Stimulated activated CD4-positive, alpha-beta T cell treated with anti-CD3 and anti-CD28 coated beads, Interleukin-4, amount 100 ng/mL, for 48 hours (primary cell): ENCODE measurements at places on chromosomes 2 and 18.

DNA sequence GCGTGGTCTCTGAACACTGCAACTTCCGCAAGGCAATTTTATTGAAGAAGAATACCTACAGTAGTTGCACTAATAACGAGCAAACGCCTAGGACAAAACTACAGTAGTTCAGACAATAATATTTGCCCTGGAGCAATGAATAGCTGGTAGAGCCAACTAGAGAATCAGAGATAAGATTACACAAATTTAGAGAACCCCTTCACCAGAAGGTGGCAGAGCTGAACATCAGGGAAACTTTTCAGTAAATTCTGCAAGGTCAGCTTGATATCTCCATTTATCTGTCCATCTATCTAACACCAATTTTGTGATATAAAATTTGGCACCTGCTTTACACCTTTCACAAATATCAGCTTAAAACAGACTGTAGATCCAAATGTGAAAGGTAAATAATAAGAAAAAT, 43.8 kb downstream of the CDH19 start:
- no peak for DNase-seq

GRCh38 chr2:237752761-237753165, 45.8 kb upstream of the RBM44 start:
- DNase-seq = peak; percentile 30

DNA sequence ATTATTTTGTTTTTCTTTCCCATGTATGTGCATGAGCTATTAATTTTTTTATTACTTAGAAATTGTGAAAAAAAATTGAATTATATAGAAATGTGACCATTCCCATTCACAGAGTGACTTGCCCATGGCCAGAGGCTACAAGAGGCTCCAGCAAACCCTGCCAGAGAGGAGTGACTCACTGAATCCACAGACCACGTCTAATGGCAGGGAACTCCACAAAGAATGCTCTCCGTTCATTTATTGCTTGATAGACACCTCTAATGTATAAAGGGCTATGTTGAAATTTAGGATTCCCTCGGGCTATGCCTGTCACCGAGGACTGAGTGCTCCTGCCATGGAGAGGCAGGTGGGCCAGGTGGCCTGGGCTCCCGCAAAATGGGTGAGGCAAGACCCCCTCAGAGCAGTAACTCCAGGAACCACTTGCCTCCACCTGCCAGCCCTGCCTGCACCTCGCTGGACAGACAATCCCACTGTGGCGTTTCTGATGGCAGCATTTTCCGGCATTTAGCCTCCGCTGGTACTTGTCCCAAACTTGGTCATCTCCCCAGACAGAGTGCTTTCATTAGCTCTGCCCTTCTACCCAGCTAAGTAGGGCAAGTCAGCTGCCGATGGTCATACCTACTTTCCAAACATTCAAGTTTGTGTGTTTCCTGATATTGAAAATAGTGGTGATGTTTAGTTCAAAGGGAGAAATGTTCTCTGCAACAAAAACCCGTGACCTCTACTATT, 200.3 kb downstream of the PRKCE start:
- no peak for DNase-seq

DNA sequence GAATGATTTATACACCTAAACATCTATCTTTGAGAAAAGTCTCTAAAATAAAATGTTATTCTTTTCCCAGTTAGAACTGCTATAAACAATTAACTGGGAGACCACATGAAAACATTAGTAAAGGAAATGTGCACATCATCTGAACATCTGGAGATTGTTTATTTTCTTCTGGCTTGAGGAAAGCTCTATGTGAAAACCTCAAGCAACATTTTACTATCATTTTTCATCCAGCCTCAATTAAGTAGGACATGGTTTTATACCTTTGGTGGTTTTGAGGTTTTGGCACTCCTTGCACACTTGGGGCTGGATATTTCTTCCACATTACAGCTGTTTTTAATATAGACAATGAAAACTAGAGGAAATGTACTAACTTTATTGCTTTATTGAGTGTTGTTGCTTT, 609.5 kb upstream of the SLC8A1 start:
- no peak for DNase-seq

DNA sequence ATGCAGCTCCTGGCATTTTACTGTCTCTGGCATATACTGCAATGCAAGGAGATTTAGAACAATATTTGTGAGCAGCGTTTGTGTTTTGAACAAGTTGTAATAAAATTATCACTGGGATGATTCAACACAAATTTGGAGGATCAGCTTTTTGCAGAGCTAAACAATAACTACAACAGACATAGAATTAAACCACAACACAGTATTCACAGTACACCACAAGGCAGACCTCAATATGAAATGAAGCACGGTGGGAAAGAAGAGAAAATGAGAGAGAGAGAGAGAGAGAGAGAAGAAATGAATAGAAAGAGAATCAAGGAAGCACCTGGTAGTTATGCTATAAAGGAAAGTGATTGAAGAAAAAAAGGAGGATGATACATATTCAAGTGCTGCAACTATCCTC, 39.4 kb downstream of the HOXD1 start:
- no peak for DNase-seq

DNA sequence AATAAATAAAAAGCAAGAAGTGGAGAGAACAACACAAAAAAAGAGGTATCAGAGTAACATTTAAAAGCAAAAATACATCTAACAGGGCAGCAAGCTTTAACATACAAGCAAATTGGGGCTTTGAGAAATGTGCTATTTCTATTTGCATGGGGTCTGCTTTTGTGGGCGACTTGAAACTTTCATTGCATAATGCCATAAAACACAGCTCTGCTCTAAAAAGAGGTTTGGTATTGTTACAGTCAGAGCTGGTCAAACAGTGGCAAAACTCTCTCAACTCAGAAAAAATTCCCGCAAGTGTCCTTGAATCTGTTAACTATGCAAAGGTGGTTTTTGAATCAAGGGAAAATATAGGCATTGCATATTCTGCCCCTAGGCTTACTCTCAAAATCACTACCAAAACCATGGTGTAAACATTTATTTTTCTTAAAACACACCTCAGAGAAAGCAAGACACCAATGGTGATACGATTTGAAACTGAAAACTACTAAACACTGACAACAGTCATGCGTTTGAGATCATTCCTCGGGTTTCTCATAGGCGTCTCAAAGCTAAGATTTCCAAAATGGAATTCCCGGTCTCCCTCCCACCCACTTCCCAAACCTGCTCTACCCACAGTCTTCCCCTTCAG, 45.5 kb downstream of the RNF152 start:
- no peak for DNase-seq

GRCh38 chr18:24766376-24766775, 305.9 kb downstream of the HRH4 start:
- DNase-seq = no peak

- no peak for DNase-seq
Measured at GRCh38 chr2:45121236-45121927, 112.1 kb upstream of the SIX2 start.

DNA sequence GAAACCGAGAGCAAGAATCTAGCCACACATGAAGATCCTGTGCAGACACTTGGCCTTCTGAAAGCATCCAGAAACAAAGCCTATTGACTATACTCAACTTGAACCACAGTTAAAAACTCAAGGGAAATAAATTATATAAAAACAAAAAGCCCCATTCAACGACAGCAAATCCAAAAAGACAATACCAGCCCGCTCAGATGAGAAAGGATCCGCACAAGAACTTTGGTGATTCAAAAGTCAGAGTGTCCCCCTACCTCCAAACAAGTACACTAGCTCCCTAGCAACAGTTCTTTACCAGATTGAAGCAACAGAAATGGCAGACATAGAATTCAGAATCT, 163.2 kb downstream of the WDPCP start:
- DNase-seq = no peak

- no peak for DNase-seq
Measured at GRCh38 chr2:24337890-24338289, 22.4 kb downstream of the ITSN2 start.

DNA sequence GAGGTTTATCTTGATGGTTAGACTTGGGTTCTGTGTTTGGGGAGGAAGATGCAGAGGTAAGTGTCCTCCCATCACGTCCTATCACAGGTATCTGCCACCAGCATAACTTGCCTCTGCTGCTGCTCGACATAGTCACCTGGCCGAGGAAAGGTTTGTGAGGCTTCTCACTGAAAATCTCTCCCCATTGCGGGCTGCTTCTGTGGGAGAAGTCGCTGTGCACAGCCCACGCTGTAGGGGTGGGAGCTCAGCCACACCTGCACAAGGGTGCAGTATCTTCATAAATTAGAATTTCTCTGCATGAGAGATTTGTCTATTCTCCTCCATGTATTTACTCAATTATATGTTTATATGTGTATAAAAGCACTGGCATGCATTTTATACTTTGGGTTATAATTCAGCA, 415.7 kb upstream of the MYT1L start:
- DNase-seq = no peak

- DNase-seq = no peak
Measured at GRCh38 chr2:7963787-7964186, 718.1 kb upstream of the ID2 start.

DNA sequence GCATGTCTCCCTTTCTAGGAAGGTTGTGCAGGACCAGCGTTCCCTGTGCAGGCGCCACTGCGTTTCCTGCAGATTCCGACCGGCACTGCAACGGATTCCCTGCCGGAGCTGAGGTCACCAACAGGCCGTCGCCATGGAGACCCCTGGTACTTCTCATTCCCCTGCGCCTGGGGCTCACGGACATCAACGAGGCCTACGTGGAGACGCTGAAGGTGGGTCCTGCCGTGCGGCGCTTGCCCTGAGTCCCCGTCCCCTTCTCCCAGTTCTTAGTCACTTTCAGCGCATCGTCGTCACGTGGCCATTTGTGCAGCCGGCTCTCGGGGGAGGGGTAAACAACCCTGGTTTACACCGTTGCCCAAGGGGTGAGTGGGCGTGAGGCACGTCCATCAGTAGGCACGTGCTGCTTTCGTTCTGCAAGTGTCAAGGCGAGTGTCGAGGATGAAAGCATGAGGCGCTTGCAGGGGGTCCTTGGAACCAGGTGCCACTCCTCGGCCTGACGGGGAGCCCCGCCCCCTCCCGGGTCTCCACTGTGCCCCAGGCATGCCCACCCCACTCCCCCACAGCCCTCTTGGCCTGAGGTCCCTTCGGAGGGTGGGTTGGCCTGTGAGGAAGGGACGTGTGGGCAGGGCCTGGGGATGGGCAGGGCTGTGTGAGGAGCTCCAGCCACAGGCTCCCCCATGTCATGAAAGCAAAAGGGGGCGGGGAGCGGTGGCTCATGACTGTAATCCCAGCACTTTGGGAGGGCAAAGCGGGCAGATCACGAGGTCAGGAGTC, 19.8 kb downstream of the DTYMK start:
- DNase-seq = no peak

GRCh38 chr18:38358805-38359657, 793.4 kb upstream of the CELF4 start:
- DNase-seq = no peak

- DNase-seq = no peak
Measured at GRCh38 chr2:200305797-200306195, 697 bp upstream of the SPATS2L start.

DNA sequence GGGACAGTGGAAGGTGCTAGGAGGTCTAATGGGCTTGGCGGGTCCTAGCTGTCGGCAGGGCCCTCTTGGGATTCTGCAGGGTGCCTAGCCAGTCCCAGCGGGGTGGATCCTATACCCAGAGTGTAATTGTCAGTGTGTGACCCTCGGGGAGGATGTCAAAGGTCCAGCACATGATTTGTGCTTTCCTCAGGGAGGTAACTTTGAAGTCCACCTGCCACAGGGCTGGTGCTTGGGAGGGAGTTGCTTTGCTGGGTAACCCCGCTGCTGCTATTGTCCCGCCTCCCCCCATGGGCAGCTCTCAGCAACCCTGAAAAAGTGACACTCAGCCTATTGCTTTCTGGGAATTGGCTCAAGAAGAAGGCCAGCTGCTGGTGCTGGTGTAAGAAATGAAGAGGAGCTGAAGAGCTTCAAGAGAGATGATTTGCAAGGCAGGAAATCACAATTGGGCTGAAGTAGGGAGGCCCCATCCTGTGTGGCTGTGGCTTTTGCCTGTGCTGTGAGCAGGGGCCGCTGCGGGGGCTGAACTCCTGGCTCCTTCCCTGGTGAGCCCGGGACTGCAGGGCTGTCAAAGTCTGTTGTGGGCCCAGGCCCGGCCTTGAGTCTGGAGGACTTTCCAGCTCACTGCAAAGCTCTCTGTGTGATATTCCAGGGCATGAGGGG, 36.4 kb downstream of the EMILIN2 start:
- peak; percentile 28 for DNase-seq

DNA sequence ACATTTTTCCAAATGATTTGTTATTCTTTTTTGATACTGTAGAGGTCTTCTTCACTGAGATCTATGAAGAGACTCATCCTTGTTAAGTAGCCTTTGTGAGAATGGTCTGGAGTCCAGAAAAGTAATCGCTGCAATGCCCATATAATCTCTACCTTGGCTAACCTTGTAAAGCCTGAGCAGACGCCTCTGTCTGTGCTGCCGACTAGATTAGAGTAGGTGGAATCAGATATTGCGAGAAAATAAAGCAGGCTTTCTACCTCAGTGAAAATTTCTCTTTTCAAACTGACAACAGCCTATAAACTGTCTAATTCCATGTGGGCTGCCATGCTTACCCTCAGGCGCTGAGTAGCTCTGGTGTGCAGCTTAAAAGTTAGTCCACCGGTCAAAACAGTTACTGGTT, 17.5 kb upstream of the CERS6 start:
- no peak for DNase-seq

DNA sequence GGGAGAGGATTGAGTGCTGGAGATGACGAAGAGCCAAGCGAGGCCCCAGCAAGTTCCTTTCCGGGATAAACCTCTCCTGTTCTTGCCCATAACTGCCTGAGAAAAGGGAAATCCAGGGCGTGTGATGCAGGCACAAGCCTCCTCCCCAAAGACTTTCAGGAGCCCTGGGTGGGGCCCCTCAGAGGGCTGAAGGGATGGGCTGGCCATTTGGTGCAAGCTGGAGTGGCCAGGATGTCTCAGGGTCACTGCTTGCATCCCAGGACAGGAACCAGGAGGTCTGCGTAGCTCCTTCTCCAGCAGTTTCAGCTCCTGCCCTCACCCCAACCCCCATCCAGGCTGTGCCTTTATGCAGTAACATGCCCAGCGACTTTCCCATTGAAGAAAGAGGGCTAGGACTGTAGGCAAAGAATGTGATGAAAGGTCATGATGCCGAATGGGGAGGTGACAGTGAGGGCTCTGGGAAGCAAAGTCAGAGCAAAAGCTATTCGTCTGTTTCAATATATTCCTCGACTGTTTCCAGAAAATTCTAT, 80.2 kb downstream of the PXDN start:
- no peak for DNase-seq

DNA sequence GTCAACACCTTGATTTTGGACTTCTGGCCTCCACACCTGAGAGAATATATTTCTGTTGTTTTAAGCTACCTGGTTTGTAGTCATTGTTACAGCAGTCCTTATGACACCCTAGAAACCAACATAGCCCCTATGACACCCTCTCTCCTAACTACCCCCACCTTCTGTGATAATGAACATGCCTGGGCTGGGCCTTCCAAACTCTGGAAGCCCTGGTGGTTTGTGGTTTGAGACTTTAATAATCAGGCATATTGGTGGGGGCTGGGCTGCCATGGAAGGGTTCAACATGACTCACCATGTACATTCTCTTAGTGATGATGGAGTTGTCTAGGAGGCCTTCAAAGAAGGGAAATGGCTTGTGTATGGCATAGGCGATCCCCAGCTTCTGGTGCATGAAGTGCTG, 3.3 kb downstream of the SP110 start:
- no peak for DNase-seq
